ENCODE measurements at places on chromosomes 12 and 14.

- DNase-seq = no peak
Observed at GRCh38 chr14:33592297-33592696, 358.6 kb downstream of the EGLN3 start.

- no peak for DNase-seq
Observed at GRCh38 chr12:128973883-128974681, 120.8 kb downstream of the GLT1D1 start.

DNA sequence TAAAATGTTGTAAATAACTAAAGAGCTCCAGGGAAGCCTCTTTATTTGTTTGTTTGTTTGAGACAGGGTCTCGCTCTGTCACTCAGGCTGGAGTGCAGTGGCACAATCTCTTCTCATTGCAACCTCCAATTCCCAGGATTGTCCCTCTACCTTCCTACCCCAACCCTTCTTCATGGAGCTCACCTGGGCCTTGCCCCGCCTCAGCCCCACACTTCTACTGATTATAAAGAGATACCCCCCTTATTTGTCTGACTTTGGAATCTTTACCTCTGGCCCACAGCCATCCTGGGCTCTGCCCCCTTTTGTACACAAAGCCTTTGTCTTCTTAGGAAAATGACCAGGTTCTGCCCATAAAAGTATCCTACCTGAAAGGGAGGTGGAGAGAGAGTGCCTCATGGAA, 9.1 kb upstream of the BLTP3B start:
- no peak for DNase-seq

- DNase-seq = no peak
Observed at GRCh38 chr12:27332407-27332713, 276 bp upstream of the BMAL2 start.

- DNase-seq = no peak
Observed at GRCh38 chr12:94687891-94688290, 37.5 kb upstream of the TMCC3 start.

DNA sequence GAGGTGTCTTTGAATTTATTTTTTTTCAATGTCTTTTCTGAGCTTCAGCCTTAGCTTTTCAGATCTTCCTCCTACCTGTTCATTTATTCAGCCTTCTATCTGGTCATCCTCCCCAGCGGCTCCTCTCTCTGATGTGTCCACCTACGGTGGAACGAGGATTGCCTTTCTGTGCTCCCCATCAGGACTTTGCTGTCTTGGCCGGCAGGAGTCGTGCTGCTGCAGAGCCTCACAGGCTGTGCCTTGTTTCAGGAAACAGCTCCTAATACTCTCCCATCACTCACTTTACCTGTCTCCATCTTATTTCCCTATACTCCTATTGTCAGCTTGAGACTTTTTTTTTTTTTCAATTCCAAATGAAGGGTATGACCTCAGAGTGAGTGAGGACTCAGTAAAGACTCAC, 76.9 kb downstream of the KICS2 start:
- DNase-seq = no peak

GRCh38 chr14:101876555-101876938, 87.8 kb upstream of the DYNC1H1 start:
- peak; percentile 69 for DNase-seq

DNA sequence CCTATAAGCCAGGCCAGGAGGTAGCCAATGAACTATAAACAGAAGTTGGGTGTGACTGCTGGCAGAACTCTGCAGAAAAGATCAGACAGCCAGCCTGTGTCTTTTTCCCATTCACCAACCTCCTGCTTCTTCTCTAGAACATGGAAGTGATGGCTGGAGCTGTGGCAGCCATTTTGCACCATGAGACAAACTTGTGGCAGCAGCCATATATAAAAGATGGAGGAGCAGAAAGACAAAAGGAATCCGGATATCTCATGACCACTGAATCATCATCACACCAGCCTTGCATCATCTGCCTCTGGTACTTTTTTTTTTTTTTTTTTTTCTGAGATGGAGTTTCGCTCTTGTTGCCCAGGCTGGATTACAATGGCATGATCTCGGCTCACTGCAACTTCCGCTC, 8.7 kb downstream of the BEGAIN start:
- no peak for DNase-seq

GRCh38 chr12:89058402-89058801, 293.9 kb downstream of the DUSP6 start:
- no peak for DNase-seq

GRCh38 chr12:106369624-106370346, 12.2 kb downstream of the POLR3B start:
- DNase-seq = no peak

GRCh38 chr14:90743826-90744225, 72.4 kb downstream of the TTC7B start:
- no peak for DNase-seq

- DNase-seq = no peak
Observed at GRCh38 chr12:79838359-79838758, 96.5 kb downstream of the PPP1R12A start.

DNA sequence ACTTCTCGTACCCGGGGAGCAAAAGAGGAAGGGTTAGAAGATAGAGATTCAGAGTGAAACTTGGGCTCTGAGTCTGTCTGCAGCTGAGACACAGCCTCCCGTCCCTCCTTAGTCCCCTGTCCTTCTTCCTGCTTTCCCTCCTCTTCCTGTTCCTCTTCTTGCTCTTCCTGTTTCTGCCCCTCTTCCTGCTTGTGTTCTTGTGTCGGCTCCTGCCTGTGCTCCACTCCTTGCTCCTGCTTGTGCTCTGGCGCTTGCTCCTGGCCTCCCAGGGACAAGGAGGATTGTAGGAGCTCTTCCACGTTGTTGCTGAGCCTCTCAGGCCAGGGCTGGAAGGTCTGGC, 3.0 kb downstream of the ACRBP start:
- DNase-seq = no peak

- no peak for DNase-seq
Observed at GRCh38 chr14:101492716-101493115, 68.6 kb upstream of the DIO3 start.

GRCh38 chr12:43878050-43878449, 42.2 kb downstream of the TMEM117 start:
- no peak for DNase-seq

GRCh38 chr12:52838609-52839435, 4.7 kb upstream of the KRT79 start:
- no peak for DNase-seq

GRCh38 chr14:100290607-100291304, 15.5 kb downstream of the SLC25A29 start:
- DNase-seq = no peak

- DNase-seq = no peak
Observed at GRCh38 chr14:50497351-50497750, 35.0 kb downstream of the MAP4K5 start.

DNA sequence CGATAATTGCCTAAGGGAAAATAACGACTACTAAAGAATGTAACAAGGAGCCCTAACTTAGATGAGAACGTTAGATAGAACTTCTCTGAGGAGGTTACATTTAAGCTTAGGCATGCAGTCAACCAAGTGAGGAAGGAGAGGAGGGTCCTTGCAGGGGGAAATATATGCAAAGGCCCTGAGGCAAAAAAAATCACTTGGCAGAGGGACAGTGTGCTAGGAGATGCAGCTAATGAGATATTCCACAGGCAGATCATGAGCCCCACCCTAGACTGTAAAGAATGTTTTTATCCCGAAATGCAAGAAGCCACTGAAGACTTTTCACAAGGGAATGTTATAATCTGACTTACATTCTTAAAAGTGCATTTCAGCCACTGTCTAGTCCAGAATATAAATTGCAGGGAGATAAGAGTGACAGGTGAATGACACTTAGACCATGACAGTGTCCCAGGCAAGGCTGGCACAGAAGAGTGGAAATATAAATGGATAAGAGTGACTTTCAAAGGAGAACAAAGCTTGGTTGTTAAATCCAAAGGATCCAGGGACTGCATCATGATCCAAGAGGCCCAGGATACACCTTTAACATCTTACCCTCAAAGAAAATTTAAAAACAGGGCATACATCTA, 61.0 kb downstream of the PPM1H start:
- no peak for DNase-seq

DNA sequence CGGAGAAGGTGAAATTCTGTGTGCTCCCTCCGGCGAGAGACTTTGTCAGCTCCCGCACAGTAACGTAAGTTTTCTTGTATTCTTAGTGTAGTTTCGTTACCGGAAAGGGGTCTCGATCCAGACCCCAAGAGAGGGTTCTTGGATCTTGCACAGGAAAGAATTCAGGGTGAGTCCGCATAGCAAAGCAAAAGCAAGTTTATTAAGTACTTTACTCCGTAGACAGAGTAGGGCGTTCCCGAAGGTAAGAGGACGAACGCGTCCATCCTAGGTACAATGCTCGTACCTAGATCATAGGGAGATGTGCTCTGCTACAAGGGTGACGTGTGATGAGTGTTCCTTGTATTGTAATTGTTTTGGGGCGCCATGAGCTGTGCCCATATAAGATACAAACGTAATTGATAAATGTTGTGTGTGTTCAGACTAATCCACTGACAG, 293 bp downstream of the IFI27L1 start:
- peak; percentile 23 for DNase-seq

- no peak for DNase-seq
Observed at GRCh38 chr14:96091941-96092411, 52.8 kb downstream of the C14orf132 start.

GRCh38 chr14:67517083-67517482, 16.0 kb upstream of the PLEKHH1 start:
- no peak for DNase-seq

- DNase-seq = no peak
Observed at GRCh38 chr14:103685276-103686211, 29.7 kb downstream of the XRCC3 start.

DNA sequence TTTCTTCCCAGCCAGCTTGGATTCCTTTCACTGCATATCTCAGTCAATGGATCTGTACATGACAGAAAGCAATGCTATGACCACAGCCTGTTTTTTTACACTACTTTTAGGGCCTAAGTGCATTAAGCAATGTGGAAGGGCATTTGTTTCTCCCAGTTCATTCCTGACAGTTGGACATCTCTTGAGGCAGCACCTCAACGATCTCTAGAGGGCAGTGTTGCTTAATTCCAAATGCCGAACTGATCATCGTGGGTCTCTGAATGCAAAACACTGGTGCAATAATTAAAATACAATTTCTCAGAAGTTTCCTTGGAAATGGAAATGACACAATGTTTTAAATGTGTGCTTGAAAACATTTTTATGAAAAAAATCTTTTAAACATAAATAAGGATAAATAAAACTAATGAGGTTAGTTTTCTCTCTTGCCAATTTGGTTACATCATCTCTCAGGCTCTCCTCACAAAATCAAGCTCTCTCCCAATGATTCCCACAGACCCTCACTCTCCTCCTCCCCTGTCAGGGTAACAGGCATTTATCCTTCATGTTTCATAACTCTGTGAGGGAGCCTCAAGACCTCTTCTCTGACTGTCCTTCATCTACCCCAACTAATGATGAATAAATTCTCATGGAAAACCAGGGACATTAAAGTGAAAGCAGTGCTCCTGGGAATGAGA, 192.4 kb upstream of the SLC16A7 start:
- DNase-seq = peak; percentile 33

DNA sequence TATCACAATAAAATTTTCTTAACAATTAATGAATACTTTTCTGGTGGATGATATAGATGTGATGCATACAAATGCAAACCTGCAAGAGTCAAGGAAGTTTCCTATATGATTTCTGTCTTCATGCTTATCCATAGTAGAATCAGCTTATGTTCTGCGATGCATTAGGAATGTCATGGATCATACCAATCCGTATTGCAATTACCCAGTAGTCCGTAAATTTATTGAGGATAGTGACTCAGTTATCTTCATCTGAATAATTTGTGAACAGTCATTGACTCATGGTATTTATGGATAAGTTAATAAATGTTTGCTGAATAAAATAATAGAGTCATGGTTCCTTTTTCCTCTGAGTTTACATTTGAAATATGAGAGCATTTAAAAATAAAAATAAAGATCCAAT, 483.4 kb downstream of the LRFN5 start:
- no peak for DNase-seq

DNA sequence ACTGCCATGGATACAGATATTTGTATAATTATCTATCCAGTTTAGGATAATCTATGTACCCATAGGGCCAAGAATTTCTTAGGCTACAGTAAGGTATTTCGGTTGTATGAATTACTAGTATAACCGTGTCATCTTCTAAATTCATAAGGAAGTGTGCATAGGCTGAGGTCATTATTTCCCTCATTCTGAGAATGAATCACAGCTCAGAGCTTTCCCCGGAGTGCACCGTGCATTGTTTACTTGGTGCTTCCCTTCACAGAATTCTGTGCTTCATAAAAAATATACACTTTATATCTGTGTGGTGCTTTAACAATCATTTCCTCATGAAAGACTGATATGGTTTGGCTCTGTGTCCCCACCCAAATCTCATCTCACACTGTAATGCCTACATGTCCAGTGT, 514.1 kb downstream of the ETNK1 start:
- DNase-seq = no peak

GRCh38 chr14:86296173-86296572, 766.2 kb downstream of the FLRT2 start:
- DNase-seq = no peak

GRCh38 chr14:48665077-48665784, 920.9 kb downstream of the RPS29 start:
- DNase-seq = no peak

DNA sequence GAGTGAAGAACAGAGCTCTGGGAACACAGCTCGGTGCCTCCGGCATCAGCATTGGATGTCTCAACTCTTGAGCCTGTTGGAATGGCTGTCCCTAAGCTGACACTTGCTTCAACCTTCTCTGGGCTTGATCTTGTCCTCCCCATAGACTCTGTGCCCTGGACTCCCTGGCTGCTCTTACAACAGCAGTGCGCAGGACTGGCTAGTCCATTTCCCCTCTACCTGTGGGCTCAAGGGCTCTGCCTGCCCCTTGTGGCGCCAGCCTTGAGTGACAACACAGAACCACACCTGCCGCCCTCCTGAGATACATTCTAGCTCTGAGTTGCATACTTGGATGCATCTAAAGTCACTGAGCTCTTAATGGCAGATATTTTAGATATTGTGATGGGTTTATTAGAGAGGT, 6.2 kb downstream of the CRADD start:
- no peak for DNase-seq

- no peak for DNase-seq
Observed at GRCh38 chr14:85617791-85618190, 87.8 kb downstream of the FLRT2 start.

DNA sequence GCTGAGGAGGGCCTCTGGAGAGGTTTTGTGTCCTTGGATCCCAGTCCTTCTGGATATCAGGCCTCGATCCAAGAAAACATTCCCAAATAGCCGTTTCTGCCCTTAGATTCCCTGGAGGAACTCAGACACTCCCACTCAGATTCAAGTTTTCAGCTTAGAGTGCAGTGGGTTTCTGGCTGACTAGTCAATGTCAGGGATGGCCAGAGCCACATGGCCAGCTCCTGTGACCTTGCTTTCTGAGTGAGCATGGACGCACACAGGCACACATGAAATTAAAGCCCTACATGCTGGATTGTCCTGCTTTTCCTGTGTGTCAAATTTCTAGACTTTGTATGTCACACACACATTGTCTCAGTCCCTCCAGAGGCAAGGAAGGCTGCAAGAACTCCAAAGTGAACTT, 86.2 kb downstream of the TNFAIP2 start:
- DNase-seq = no peak

All from activated T-cell treated with anti-CD3 and anti-CD28 coated beads, Interleukin-2, amount 50 U/mL, for 72 hours (primary cell).